ENCODE measurements at places on chromosomes 4 and X.

DNA sequence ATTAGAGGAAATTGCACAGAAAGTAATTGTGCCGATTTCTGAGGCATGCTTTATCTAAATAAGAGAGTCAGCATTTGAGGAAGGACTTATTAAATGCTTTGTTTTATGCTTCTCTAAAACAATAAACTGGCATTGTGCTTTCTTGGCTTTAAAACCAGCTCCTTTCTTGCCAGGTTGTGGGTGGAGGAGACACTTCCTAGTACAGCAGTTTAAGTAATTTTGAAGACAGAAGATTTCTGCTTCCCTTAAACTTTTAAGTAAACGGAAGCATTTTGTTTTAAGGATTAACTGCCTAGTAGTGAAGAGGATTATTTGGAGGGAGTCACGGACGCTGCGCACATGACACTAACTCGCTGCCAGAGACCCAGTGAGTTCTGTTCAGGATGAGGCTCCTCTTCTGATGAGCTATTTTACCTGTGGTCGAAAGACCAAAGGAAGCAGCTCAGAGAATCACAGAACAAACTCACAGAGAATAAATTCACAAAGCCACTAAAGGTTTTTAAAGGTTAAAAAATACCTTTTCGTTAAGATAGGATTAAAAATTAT is 169.5 kb downstream of the TLL1 start:
- no peak for DNase-seq

GRCh38 chr4:151530230-151530629 is 121.3 kb downstream of the FHIP1A start:
- DNase-seq: no peak

GRCh38 chrX:153635788-153636668 is 11.0 kb upstream of the DUSP9 start:
- DNase-seq: no peak

GRCh38 chrX:12174358-12174757 is 36.1 kb downstream of the FRMPD4 start:
- DNase-seq: no peak

DNA sequence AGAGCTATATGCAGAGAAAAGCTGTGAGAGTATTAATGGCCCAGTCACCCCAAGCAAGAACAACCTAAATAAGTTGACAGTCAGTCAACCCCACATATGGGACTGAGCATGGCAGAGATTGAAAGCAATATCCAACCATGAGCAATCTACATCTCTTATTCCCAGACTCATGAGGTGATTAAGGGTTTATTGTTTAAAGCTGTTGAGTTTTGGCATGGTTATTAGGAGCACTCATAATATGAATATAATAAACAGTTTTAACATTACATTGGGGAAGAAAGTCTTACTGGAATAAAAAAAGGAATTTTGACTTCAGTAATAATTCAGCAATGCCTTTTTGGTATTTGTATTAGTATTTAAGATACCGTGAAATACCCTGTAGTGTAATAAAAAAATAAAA is 1627.4 kb downstream of the STIM2 start:
- DNase-seq: no peak

DNA sequence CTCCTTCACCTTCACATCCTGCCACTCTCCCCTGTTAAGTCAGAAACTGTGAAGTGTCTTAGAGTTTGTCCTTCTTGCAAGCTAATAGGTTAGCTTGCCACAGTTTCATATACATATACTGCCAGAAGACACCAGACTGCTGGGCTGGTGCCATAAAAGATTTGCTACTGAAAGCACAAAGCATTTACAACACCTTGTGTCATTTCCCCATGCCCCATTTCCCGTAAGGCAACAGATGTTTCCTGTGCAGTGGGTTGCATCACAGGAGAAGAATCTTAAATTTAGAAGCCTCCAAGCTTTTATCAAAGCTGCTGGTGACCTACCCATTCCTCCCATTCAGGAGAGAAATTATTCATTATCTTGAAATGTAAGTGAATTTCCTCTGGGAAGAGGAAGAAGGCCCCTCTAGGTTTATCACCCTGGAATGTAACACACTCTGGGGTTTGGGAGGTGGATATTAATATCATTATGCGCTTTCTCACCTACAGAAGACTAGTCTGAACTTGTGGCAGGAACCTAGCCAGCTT is 34.5 kb upstream of the RAB33B start:
- DNase-seq: no peak

Measured in effector memory CD8-positive, alpha-beta T cell (primary cell).